ENCODE measurements at places on chromosomes 5 and 9.

DNA sequence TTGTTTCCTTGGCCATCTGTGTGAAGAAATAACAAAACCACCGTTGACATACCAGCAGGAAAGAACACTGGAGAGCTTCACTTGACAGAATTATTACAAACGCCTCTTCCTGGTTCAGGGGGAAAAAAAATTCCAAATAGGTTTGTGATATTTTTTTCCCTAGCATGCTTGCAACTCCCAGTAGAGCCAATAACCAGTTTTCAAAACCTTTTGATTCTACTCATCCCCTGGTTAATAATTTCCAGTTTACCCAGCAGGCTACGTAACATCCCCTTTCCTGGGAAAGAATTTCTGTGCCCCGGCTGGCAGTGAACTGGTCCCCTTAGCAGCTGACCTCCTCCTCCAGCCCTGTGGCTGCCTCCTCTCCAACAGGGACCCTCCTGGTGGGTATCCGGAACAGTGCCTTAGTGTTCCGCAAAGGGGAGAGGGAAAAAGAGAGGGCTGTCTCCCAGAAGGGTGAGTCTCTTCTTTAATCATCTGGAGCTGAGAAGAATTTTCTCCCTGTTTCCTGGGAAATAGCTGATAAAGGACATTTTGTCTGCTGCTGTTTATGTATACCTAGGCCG, 72.8 kb upstream of the BOD1 start:
- no peak for DNase-seq

DNA sequence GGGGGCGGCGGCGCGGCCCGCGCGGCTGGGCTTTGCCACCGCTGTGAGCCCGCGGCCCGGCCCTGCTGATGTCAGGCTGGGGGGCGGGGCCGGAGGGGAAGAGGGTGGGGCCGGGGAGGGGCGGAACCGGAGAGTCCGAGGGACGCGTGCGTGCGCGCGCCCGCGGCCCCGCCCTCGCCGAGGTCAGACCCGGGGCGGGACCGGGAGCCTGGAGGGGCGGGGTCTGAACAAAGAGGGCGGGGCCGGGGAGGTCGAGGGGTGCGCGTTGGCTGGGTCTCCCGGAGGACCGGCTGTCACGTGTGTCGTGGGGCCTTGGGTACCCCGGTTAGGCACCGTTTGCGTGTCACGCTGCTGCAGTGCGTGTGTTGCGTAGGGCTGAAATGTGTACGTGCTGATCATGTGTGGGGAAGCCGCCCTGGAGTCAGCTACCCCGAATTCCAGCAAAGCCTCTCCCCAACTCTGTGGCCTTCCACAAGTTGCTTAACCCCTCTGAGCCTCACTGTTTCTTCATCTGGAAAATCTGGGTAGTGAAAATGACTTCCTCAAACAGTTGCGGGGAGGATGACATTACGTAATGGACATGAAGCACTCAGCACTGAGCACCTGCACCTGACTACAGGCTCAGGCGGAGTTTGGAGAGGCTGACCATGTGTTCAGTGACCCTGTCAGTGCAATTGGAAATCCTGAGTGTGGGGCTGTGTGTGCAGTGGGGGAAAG, at the start of gene RALGDS:
RALGDS (minus strand) TSS at position 43 of the 717 bp plus-strand sequence. CDS start 86 bp downstream, outside the sequence.
- peak; percentile 81 for DNase-seq

GRCh38 chr5:141787376-141787775, 90.8 kb downstream of the PCDH1 start:
- no peak for DNase-seq

- no peak for DNase-seq
Measured at GRCh38 chr5:24232929-24233498, 411.8 kb downstream of the CDH10 start.

DNA sequence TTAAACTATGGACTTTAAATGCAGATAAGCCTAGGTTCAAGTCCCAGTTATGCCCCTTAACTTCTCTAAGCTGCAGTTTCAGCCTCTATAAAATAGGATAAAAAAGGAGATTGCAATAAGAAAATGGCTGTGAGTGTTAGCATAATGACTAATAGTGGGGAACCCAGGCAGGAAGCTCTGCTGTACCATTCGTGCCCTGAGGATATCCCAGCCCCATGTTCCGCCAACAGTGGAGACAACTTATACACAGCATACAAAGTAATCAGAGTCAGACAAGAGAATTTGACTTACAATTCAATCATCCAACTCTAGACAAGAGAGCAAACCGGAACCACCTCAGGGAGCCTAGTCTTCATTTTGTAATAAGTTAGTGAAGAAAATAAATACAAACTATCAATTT, 141.5 kb upstream of the FSTL4 start:
- DNase-seq = no peak

- no peak for DNase-seq
Measured at GRCh38 chr5:92206681-92207080, 823.6 kb upstream of the ARRDC3 start.

DNA sequence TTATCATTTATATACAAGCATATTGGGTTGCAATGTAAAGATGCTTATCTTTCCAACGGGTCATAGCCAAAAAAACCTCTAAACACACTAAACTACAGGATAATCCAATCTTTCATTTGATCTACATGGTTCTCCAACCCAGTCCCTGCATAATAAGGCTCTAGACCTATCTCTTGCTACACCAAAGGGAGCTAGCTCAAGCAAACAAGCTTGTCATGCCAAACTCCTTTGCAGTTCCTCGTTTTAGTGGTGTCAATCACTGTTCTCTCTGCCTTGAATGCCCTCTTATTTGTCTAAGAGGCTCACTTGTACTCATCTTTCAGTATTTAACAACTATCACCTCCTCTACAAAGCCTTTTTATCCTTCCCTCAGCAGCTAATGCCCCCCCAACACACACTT, 5.6 kb downstream of the HOMER1 start:
- no peak for DNase-seq

DNA sequence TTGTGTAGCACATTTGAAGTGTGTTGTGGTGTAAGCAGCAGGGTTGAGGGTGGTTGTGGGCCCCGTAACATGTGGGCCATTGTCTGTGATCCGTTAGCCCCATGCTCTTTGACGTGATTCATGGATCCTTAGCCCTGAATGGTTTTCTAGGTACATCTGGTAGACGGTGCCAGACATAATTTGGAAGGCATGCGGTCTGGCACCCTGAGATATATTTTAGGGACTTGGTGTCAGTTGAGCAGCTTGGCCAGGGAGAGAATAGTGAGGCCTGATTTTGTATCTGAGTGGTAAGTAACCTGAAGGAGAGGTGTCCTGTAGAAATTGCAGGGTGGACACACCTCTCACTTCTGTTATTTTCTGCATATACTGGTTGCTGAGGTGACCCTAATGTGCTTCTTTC, 10.9 kb downstream of the SH3GL2 start:
- DNase-seq = no peak

GRCh38 chr9:137146527-137146918, 7.6 kb downstream of the GRIN1 start:
- DNase-seq = no peak

DNA sequence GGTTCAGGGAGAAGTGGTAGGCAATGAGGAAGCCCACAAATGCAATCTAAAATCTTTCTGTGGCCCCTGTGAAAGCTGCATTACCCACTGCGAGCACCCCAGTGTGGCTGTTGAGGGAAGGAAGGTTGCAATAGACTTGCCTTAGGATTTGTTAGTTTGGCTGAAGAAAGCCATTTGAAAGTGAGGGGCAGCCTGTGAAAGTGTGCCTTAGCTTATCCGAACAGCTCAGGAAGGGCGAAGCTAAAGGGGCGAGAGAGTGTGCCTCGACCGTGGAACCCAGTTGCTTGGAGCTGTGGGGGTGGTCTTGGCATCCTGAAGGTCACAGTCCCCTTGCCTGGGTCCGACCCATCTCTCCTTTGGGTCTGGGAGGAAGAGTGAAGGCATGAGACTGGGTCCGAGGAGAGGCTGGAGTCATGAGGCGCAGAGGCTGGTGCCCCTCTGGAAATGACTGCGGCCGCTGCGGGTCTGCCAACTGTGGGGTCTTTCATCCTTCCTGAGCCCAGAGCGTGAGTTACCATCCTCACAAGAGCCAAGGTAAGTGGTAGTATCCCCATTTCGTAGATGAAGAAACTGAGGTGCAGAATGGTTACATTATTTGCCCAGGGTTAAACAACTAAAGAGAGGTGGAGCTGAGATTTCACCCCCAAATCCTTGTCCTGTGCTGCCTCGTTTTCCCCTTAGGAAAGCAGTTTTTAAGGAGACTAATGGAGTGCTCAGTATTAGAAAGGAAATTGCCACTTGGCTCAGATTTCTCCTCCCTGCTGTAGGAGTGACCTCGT, 24.4 kb downstream of the SLC25A25 start:
- no peak for DNase-seq
